ENCODE measurements at places on chromosomes 11 and 22.

DNA sequence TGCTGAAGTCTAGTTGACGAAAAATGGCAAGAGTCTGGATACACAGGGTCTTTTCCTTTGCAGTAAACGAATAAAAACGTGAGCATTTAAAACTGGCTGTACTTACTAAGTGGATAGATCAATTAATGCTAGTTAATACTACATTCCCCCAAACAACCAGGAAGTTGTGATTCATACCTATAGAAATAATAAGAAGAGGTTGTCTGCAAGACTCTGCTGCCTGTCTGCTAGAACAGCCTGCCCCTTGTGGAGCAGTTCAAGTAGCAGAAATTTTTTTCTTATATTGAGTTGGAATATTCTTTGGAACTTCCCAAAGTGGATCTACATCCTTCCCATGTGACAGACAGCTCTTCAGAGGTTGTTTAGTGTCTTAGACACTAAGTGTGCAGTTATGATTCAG lies 86.8 kb downstream of the TEAD1 start:
- no peak for DNase-seq

- DNase-seq = no peak
These were observed 76.0 kb upstream of the KCNQ1OT1 start for GRCh38 chr11:2775626-2776350.

- DNase-seq = no peak
These were observed 21.1 kb upstream of the NECTIN1 start for GRCh38 chr11:119750056-119750455.

DNA sequence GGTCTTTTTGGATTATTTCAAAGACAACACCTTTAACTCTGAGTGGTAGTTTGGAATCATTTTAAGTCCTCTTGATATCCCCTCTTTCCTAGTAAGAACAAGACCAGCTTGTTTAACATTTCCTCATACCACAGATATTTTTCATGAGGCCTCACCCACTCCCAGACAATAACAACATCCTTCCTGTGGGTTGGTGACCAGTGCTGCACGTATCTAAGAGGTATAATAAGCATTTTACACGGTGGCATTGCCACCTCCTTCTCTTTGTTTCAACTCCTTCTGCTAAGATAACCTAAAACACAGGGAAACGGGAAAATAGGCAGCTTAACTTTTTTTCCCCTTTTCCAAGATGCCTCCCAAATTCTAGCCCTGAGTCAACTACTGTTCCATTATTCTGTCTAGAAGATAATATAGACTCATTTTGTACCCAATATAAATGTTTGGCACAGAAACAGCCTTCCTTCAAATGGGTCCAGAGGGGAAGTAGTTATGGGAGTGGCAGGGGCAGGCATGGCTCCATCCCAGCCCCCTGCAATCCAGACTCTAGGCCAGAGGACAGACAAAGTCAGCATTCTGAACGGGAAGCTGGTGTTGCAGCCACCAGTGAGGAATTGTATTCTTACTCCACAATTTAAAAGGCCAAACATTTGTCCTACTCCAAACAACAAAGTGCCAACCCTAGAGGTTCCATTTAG lies 28.5 kb downstream of the MAML2 start:
- no peak for DNase-seq

- DNase-seq = no peak
These were observed 358.4 kb downstream of the BUD13 start for GRCh38 chr11:116414357-116414880.

- DNase-seq = no peak
These were observed 73.4 kb downstream of the DEUP1 start for GRCh38 chr11:93403930-93404329.

GRCh38 chr11:57237204-57237681 lies at the start of gene APLNR:
Gene APLNR, minus strand, starts transcription at chr11:57237250. Its CDS starts 246 bp downstream, at chr11:57237004.
- DNase-seq = no peak

DNA sequence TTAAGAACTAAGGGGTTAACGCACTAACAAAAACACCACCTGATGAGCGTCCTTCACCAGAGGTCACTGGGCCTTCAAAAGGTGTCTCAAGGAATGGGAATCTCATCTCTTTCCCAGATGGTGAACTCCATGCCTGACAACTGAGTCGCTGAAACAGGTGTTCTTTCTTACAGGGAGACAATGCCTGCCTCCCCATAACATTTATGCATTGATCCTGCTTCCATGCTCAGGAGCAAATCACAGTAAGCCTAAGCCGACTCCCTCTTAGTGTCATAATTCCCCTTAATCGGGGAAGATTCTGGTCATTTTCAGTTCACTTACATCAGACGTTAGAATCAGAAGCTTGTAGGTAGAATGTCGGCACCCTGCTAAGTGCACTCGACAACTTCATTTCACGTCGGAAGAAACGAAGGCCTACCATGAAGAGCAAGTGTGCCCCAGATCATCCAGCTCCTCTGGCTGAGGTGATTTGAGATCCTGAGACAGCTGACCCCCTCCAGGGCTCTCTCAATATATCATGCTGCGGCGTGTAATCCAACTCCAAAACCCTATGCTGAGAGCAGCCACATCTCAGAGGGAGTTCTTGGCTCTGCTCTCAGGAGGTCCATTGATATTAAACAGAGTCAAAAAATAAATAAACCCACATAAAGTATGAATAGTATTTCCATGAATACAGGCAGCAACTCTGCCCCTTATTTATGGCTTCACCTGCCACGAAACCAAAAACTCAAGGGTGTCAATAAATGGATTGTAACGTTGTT lies 163.1 kb downstream of the LARGE1 start:
- DNase-seq = no peak

- DNase-seq = no peak
These were observed 24.9 kb upstream of the SEPTIN5 start for GRCh38 chr22:19689408-19689807.

DNA sequence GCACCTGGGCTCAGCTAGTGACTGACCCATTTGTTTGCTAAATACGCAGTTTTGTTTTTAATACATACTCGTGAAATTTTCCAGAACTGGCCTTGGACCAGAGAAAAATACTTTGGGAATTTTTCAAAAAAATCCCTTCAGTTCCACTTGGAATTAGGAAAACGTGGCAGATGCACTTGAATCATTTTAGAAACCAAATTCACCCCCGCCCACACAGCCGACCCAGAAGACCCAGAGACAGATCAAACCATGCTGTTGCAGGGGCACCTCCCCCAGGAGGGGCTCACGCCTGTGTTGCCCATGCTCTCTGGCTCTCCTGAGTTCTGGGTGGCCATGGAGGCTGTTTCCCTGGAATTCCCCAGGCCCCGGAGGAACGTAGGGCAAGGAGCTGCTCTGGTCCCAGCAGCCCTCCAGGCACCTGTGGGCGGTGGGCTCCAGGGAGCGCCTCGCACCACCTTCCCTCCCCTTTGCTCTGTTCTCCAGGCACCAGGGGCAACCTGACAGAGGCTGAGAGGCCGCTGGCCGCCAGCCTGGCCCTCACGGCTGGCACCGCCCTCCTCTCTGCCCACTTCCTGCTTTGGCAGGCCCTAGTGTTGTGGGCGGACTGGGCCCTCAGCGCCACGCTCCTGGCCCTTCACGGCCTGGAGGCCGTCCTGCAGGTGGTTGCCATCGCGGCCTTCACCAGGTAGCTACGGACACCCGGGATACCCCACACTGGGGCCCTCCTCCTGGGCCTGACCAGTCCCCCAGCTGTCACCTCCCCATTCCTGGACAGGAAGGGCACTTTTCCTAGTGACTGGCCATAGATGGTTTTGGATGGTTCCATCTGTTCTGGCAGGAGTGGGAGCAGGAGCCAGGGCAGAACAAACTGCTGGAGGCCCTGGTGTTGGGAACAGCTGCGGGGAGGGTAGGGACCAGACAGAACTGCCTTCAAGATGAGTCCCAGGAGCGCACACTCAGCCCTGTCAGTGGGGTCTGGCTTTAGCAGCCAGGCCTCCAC lies 3.3 kb upstream of the EPS8L2 start:
- no peak for DNase-seq

DNA sequence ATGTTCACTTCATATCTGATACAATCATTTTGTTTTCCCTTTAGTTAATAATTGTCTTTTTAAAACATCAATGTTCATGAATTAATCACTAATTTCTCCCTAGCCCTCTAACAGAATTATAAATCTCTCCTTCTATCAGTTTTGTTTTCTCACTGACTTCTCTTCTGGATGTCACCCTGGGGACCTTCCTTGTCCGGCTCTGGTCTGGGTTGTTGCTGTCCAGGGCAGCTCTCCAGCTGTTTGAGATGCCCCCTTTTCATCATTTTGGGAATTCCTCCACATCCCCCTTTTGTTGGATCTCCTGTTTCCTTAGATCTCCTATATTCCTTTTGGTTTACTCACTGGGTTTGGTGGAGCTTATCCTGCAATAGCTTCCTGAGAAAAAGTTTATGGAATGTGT lies 35.6 kb upstream of the PSMA1 start:
- DNase-seq = no peak

DNA sequence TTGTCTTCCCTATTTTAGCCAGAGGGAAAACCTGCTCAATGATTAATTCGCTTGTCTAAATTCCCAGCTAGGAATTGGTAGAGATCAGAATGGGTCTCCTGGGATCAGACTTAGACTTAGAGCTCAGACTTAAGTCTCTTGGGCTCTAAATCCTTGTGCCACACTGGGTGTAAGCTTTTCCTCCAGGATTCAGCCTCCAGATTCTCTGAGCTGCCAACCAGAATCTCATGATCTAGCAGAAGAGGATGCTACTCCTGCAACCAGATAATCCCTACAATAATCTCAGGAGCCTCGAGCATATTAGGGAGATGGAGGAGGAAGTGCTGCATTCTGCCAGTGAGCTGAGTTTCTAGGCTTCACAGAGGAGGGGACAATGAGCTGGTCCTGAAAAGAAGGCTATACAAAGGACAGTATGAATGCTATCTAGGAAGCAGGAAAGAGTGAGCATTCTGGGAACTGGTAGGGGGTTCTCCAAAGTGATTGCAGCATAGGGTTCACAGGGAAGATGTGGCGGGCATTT lies 211.6 kb upstream of the SESN3 start:
- DNase-seq = no peak

- no peak for DNase-seq
These were observed 1.0 kb downstream of the SUN2 start for GRCh38 chr22:38754751-38755154.

All from stimulated activated CD8-positive, alpha-beta memory T cell treated with anti-CD3 and anti-CD28 coated beads, Interleukin-15, amount 100 ng/mL, for 24 hours (primary cell).